ENCODE measurements at places on chromosomes 7 and 10. TPM values are rescaled to one million over a fixed set of nuclear protein-coding genes. Genes with fewer than 3 reads are reported as not detected.

TMEM184A gene
- 0.17 TPM for total RNA-seq

DNA sequence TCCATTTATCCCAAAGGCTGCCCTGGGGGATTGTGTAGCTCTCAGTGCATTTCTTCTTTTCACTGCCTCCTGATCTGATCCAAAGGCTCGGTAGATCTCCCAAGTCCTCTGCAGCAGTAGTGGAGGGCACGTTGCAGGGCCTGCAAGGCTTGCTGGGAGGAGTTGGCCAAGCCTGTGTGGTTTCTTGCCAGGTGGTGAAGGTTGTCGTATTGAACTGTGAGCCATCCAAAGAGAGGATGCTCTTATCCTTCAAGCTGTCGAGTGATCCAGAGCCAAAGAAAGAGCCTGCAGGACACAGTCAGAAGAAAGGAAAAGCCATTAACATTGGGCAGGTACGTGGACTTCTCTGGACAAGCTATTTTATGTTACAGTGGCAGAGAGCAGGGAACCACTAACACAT is 21.2 kb downstream of the PDCD11 start:
- DNase-seq: no peak

KCP gene
- total RNA-seq: 0.72 TPM

DNA sequence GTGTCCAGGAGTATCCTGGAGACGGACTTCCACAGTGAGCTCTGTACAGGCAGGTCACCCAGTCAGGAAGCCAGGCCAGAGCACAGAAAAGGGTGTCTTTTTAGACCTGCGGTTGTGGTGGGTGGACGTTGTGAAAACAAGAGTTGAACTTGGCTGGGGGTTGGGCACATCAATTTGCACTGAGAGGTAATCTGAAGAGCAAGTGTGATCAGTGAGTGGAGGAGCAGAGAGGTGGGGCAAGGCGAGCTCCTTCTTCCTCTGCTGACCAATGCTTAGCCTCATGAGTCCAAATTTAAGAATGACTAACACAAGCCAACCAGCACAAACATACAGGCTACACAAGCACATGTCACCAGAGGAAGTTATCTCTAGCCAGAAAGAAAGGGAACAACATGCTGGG is 310.8 kb downstream of the TCERG1L start:
- no peak for DNase-seq
